EL (cell line): ENCODE measurements at places on chromosomes 7 and 10.

DNA sequence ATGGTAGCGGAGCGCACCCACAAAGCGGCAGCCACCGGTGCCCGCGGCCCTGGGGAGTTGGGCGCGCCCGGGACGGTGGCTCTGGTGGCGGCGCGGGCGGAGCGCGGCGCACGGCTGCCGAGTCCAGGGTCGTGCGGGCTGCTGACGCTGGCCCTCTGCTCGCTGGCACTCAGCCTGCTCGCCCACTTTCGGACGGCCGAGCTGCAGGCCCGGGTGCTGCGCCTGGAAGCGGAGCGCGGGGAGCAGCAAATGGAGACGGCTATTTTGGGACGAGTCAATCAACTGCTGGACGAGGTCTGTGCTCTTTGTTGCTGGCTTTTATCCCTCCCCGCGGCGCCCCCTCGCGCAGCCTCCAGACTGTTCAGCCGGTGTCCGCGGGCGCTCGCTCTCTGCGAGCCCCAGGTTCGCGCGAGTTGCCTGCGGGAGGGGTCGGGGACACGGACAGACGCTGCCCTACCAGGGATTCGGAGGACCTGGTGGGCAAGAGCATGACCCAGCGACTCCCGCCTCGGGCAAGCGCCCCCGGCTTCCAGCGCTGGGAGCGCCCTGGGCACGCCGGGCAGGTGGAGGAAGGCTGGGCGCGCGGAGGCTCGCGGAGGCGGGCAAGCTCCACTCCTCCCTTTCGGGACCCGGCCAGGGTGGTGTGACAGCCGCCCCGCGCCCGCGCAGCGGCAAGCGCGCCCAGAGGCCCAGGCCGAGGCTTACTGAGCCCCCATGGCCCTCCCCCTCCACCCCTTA, 887 bp downstream of the COL13A1 start:
- peak; percentile 70 for DNase-seq

DNA sequence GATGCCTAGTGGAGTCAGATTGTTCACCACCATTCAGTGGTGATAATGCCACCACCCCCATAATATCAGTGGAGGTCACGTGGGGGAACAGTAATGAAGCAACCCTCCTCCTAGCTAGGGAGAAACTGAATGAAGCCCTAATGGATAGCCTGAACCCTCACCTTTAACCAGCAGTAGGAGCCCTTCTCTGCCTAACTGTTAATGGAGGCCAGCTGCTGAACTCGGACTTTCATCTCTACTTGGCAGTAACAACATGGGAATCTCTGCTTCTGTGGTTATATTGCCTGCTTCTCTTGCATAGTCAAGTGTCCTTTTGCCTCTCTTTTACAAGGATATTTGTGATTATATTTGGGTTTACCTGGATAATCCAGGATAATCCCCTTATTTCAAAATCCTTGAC, 1097.9 kb downstream of the REEP3 start:
- DNase-seq, result no peak

- no peak for DNase-seq
Observed at GRCh38 chr7:132255898-132256297, 320.4 kb downstream of the PLXNA4 start.

DNA sequence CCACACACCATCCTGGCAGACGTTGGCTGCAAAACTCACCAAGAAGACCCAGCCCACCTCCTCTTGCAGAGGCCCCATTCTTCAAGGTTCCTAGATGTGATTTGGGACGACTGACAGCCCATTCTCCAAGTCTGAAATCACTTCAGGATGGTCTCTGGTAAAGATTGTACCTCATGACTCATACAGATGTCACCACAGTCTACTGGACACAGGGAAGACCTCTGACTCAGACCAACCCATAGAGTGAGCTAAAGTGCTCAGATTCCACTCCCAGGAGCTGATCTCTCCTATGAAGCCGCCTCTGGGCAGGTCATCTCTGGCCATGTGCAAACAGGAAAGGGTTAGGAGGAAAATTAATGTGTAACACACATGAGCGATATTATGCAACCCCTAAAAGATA, 102.4 kb upstream of the VWC2 start:
- DNase-seq, result no peak

- DNase-seq, result peak; percentile 64
Observed at GRCh38 chr10:100470367-100470766, 7.6 kb downstream of the WNT8B start.

- DNase-seq, result peak; percentile 70
Observed at GRCh38 chr7:20385126-20385525, 54.4 kb downstream of the ITGB8 start.

DNA sequence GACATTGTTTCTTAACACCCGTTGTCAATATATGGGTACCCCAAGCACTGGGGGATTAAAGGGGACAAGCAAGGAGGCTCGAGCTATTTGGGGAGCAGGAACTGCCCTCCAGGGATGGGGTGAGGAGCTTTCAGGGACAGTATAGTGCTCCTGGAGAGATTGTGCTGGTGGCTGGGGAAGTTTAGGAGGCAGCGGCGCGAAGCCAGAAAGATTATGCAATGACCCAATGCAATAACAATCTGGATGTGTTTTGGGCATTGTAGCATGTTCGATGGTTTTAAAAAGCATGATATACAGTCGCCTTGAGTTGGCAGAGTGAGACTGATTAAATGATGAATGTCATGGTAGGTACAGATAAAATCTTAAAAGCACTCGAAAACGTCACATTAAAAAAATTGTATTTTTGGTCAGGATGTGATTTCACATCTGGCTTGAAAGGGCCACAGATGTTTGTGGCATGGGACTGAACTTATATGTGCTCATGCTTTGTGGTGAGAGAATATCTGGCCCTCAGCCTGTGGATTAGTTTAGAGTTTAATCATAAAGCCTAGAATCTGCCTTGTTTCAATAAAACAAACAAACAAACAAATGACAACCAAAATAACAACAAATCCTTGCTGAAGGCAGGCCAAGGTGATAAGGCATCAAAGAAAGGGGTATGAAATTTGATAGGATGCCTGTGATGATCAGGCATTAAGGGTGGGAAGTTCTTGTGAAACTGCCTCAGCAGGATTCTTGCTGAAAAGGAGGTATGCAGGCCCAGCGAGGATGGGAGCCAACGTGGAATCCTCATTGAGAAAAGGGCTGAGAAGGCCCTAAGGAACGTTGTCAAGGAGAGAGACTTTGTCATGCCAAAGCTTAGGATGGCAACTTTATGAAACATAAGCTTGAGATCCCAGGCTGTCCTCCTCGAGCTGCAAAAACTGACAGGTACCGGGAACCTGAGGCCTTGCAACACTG, 417.1 kb upstream of the KLF6 start:
- DNase-seq, result no peak

DNA sequence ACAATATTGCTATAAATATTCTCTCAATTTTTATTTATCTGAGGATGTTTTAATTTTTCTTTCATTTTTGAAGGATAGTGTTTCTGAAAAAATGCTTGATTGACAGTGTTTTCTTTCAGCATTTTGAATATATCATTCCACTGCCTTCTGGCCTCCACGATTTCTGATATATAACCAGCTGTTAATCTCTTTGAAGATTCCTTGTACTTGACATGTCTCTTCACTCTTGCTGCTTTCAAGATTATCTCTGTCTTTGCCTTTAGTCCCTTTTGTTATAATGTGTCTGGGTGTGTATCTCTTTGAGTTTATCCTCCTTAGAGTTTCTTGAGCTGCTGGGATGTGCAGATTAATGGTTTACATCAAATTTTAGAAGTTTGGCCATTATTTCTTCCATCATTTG, 22.8 kb upstream of the DNAJC1 start:
- no peak for DNase-seq

GRCh38 chr7:150428671-150429451, 21.6 kb upstream of the GIMAP8 start:
- DNase-seq, result peak; percentile 85

- DNase-seq, result no peak
Observed at GRCh38 chr10:96319754-96320474, 15.7 kb downstream of the DNTT start.

GRCh38 chr10:30637881-30638467, 8.4 kb upstream of the LYZL2 start:
- DNase-seq, result peak; percentile 89

GRCh38 chr10:85645926-85646711, 720.5 kb downstream of the GRID1 start:
- no peak for DNase-seq

DNA sequence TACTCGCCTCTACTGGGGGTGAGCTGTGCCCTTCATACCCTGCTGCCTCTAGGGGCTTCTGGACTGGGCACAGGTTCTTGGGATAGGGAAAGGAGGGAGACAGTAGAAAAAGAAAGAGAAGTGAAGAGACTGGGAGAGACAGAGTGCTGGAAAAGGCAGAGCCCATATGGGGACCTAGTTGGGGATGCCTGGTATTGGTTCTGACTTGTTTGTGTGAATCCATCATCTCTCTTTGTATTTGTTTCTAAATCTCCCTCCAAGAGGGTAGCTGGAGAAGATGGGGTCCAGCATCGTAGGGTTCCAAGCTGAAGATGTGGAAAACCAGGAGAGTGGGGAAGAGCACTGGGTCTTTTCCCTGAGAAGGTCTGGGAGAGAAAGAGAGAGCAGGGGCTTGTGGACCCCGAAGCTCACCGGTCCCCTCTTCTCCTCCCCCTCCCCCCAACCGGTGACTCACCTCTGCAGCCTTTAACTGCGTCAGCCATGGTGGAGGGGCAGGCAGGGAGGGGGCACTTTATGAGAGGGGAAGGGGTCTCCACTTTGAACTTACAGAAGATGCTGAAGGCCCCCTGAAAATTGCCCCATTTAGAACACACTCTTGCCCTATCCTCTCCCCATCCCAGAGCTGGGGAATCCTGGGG, 3.2 kb upstream of the VGF start:
- no peak for DNase-seq

- peak; percentile 97 for DNase-seq
Observed at GRCh38 chr10:60914690-60915141, 29.3 kb downstream of the RHOBTB1 start.

- DNase-seq, result peak; percentile 47
Observed at GRCh38 chr7:106613848-106614560, 47.0 kb downstream of the CCDC71L start.
